NCI-H446 (cell line): ENCODE measurements at places on chromosomes 16 and 17.

GRCh38 chr17:56300144-56300543, 146.9 kb downstream of the ANKFN1 start:
- no peak for DNase-seq

DNA sequence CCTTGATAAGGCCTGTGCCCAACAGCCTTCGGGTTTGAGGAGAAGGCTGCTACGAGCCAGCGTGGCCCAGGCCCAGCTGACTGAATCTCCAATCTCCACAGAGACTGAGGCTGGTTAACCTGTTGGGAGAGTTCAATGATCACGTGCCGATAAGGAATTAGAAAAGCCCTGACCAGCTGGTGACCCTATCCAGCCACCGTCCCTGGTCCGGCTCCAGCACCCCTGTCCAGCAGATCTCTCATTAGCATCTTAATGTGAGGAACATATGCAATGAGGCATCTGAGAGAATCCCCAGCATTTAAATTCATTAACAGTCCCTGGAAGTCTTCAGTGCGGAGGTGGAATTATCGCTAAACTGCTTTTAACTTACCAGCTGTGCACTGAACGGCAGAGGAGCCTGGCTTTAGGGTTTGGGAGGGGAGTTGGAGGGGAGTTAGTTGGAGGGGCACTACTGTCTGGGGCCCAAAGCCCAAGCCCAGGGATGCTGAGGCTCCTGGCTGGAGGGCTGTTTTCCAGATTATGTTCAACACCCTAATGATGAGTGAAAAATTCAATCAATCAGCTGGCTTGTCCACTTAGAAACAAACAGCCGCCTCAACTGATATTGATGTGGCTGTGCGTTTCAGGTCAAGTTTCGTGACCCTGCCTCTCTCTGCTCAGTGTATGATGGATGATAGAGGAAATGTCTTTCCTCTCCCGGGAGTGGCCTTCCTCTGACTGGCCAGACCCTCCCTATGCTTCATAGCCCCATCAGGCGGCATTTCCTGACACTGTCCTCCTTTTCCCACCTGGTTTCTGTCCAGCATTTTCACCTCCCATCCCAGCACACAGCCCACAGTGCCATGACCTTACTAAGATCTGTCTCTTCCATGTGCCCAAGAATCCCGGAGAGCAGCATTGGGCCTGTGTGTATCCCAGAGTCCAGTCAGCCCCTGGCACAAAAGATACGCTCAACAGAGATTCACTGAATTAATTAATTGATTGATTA, 184.5 kb downstream of the CCT6B start:
- no peak for DNase-seq

GRCh38 chr16:22324787-22325597, 27.8 kb downstream of the POLR3E start:
- no peak for DNase-seq

GRCh38 chr17:72409405-72410002, 288.7 kb downstream of the SOX9 start:
- no peak for DNase-seq

DNA sequence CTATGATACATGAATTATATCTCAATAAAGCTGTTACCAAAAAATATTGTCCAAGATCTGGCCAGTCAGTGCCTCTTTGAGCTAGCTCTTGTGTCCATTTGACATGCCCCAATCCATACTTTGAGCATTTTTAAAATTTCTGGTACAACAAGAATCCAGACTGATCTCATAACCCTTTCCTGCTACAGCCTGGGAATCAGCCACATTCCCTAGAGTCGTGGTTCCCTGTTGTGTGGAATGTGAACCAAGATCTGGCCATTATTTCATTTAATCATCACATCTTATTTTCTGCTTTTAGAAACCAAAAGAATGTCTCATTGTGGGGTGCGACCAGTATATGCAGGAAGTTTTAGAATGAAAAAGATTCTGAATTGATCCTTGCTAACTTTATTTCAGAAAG, 34.3 kb upstream of the RPRML start:
- no peak for DNase-seq

GRCh38 chr16:4639899-4640509, 15.4 kb downstream of the MGRN1 start:
- DNase-seq = no peak

- peak; percentile 39 for DNase-seq
Observed at GRCh38 chr17:40168262-40168832, 8.9 kb upstream of the RAPGEFL1 start.

DNA sequence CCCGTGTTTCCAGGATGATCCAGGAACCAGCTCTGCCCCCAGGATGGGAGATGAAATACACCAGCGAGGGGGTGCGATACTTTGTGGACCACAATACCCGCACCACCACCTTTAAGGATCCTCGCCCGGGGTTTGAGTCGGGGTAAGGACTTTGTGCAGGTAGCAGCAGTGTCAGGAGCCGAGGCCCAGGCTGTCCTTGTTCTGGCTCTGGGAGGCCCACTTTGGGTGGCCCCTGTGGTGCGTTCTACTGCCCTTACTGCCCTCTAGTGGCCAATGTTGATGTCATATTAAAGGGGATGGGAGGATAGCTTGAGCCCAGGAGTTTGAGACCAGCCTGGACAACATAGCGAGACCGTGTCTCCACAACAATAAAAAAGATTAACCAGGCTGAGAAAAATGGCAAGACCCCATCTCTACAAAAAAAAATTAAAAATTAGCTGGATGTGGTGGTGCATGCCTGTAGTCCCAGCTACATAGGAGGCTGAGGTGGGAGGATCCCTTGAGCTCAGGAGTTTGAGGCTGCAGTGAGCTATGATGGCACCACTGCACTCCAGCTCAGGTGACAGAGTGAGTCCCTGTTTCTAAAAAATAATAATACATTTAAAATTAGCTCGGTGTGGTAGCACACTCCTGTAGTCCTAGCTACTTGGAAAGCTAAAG, 20.9 kb upstream of the CLEC18A start:
- DNase-seq = peak; percentile 14

GRCh38 chr17:27381007-27381501, 75.2 kb upstream of the KSR1 start:
- peak; percentile 13 for DNase-seq

DNA sequence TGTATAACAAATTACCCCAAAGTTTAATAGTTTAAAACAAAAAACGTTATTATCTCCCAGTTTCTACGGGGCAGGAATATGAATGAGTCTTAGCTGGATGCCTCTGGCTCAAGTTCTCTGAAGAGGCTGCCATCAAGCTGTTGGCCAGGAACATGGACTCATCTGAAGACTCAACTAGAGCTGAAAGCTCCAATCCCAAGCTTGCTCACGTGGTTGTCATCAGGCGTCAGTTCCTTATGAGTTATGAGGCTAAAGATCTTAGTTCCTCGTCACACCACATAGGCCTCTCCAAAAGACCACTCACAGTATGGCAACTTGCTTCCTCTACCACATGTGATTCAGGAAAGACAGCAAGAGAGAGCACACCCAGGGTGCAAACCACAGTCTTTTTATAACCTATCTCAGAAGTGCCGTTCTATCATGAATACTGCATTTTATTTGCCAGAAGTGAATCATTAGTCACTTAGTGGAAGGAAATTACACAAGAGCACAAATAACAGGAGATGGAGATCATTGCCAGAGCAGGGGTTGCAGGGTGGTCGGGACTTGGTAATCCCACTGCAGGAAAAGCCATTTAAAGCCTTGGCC, 48.7 kb upstream of the NLK start:
- DNase-seq = no peak

DNA sequence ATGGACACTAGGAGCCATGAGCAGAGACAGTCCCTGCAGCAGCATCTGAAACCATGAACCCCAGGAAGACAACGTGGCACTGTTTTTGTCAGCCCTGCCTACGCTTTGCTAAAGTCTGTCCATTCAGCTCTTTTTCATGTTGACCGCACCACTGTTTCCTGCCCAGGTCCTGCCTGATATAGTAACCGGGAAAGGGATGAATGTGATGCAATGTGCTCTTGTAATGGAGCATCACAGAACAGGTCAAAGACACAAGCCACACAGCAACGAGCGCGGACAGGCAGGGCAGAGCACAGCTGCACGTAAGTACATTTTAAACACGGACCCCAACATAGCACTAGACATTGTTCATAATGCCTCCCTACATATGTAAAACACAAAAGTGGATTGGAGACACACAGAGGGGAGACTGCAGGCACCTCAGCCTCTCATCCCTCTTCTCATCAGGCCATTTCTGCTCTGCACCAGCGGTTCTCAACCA, 16.9 kb upstream of the TNFRSF13B start:
- no peak for DNase-seq

GRCh38 chr17:7997186-7997585, 5.2 kb upstream of the GUCY2D start:
- DNase-seq = peak; percentile 17

GRCh38 chr17:82789806-82790205, 37.9 kb downstream of the TBCD start:
- no peak for DNase-seq

GRCh38 chr16:83200005-83200779, 573.4 kb downstream of the CDH13 start:
- DNase-seq = no peak

DNA sequence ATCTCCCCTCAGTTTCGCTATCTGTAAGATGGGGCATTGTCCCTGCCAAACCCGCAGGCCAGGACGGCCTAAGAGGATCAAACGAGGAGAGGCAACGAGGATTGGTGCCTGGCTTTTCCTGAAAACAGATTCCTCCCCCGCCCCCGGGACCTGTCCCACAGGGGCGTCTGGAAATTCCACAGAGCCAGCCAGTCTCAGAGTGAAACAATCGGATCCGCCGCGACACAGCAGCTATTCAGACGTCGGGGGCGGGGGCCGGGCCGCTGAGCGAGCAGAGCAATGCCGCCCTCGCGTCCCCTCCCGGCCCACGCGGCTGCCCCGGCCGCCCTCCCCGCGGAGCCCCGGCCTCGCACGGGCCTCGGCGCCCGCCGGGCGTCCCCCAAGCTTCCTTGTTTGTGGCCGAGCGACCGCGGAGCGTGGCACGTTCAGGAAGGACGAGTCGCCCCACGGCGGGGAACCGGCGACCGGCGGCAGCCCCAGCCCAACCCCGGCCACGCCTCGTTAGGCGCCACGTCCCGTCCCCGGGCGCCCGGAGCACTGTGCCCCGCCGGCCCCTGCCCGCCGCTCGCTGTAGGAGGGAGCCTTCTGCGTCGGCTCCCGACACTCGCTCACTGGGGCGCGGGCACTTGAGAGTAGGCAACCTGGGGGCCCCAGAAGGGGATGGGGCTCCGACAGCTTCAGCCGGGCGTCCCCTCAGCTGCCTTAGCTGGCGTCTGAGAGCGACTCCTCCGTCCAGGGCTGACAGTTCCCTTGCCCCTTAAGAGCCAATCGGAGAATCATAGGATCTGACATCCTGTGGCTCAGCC, 29.6 kb upstream of the PHOSPHO1 start:
- no peak for DNase-seq

DNA sequence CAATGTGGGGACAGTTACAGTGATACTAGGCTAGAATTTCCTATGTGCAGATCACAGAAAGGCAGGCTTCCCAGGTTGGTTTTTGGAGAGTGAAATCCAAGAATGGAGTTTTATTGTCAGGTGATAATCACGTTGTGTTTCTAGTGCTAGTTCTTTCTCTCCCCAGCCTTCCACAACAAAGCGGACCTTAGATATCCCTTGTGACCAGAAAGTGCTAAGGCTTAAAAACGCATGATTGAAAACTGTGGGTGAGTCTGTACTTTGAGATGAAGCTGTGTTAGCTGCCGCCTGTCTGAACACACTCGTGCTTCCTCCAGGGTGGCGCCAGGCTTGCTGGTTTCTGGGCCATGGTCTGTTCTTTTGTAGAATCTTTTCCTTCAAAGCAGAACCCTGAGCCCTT, 52.1 kb downstream of the BANP start:
- no peak for DNase-seq

- peak; percentile 85 for DNase-seq
Observed at GRCh38 chr17:46974086-46974485, 5.0 kb downstream of the RPRML start.

GRCh38 chr17:72423286-72423589, 302.4 kb downstream of the SOX9 start:
- DNase-seq = no peak

DNA sequence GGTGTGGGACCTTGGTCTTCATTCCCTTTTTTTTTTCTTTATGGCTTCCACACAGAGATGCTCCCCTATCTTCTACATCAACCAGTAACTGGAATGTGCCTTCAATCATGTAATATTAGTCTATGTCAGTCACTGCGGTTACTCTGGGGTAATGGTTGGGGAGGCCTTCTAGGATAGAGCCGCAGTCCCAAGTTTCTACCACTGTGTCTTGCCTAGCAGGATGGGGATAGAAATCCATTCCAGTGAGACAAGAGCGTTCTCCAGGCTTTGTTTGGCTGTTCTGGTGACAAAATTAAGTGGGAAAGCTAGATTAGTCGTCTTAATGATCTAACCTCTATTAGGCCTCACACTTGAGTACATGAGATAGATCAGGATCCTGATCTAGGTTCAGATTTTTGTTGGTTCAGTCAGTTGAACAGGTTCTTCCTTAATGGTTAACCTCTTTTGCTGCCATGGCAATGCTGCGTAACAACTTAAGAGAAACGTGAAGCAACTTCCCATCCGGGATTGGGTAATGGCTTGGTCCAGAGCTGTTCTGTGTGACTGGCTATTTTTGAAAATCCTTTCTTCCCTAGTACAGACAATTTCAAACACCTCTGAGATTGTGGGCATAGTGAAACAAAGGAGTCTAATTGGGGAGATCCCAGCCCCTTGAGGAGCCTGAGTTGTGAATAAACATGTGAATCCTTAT, 8.7 kb downstream of the MSL1 start:
- DNase-seq = no peak

- no peak for DNase-seq
Observed at GRCh38 chr16:55529018-55529417, 20.1 kb downstream of the LPCAT2 start.

DNA sequence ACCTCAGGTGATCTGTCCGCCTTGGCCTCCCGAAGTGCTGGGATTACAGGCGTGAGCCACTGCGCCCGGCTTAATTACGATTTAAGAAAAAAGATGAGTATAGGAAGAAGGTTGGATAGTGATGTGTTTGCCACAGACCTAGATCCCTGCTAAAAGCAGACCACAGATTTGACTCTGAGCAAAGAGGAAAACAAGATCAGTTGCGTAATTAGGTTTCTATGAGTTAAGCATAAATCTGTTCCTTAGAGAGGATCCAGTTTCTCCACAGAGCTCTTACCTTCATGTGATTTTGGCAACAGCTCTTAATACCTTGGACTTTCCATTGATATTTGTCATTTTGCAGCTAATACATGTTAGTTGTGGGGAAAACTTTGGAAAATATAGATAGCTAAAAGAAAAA, 31.1 kb downstream of the CDH1 start:
- DNase-seq = no peak

- DNase-seq = no peak
Observed at GRCh38 chr17:82956726-82957468, 117.1 kb upstream of the ZNF750 start.

GRCh38 chr16:49597796-49598195, 224.2 kb downstream of the C16orf78 start:
- no peak for DNase-seq

- peak; percentile 68 for DNase-seq
Observed at GRCh38 chr17:68868708-68869107, 86.5 kb downstream of the ABCA8 start.

DNA sequence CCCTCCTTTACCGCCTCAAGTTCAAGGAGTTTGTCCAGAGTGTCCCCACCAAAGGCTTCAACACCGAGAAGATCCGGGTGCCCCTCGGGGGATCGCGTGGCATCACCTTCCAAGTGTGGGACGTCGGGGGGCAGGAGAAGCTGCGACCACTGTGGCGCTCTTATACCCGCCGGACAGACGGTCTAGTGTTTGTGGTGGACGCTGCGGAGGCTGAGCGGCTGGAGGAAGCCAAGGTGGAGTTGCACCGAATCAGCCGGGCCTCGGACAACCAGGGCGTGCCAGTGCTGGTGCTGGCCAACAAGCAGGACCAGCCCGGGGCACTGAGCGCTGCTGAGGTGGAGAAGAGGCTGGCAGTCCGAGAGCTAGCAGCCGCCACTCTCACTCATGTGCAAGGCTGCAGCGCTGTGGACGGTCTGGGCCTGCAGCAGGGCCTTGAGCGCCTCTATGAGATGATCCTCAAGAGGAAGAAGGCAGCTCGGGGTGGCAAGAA, 1.1 kb downstream of the ARL4D start:
- DNase-seq = no peak
